Activated CD4-positive, alpha-beta T cell treated with anti-CD3 and anti-CD28 coated beads, Interleukin-2, amount 10 ng/mL, durations not matched to agents 24 days and 14 days (primary cell): ENCODE measurements at places on chromosomes 3 and 15. TPM values are rescaled to one million over a fixed set of nuclear protein-coding genes. Genes with fewer than 3 reads are reported as not detected.

GRCh38 chr15:92071045-92071634, 217.6 kb downstream of the SLCO3A1 start:
- no peak for DNase-seq

- DNase-seq: no peak
Observed at GRCh38 chr3:37700466-37701248, 161.0 kb upstream of the CTDSPL start.

- DNase-seq: peak; percentile 78
Observed at GRCh38 chr3:15055019-15055557, 10.0 kb downstream of the MRPS25 start.

The SLC2A2 gene
- total RNA-seq: not detected in 2 replicates

GRCh38 chr3:114213627-114214541, 23.5 kb downstream of the ZNF80 start:
- DNase-seq: peak; percentile 89

DNA sequence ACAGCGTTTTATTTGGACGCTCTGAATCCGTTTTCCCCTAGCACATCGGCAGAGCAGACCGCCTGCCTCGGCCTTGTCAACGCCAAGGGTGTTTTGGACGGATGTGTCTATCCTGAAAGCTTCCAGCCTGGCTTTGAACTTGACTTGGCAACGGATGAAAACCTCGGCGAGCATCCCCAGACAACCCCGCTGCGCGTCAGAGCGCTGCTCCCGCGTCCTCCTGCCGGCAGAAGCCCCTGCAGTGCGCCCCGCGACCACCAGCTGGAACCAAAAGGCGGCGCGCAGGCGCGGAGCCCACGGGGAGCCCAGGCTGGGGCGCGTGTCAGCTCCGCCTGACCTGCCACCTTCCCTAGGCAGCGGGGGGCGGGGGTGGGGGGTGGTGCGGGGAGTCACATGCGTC, 26.2 kb upstream of the ARL8B start:
- no peak for DNase-seq

The GOLGA6L7 gene
- total RNA-seq: not detected in 2 replicates

DNA sequence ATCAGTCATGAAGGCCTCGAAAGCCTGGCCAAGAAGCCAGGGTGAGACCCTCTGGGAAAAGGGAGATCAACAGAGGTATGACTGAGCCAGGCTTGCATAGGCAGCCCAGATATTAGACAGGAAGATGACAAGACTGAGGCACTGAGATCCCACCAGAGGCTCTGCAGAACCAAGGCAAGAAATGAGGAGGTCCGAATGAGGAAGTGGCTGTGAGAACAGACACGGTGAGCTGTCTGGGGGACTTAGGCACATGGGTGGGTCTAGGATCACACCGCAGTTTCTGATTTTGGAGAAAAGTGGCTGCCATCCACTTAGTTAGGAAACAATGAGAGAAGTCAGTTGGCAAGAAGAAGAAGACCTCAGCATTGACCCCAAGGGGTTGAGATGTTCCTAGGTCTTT, 31.5 kb upstream of the PRSS50 start:
- no peak for DNase-seq

DNA sequence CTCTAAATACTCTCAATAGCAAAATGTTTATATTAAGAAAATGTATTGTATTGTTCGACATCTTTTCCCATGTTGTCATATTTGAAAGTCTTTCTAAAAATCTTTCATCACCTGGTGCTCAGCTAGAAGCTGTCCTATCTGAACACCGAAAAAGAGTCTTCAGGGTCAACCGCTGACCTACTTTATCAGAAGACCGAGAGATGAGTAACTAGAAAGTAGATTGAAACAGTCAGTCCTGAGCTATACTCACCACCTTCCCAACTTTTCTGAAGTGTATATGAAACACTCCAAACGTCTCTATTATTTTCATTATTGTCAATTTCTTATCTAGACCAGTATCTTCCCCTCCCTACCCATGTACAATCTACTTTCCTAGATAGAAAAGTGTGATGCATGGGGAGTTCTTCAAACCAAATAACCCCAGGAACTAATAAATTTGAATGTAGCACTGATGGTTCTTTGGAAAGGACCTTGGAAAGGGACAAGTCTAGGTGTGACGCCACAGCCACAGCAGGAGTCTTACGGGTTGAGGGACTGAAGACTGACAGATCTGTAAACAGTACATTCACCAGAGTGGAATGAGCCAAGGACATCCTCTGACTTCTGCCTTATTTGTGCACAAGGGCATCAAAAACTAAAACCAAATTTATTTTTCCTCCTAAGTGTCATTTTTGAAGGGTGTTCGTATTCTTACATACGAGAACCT, 58.6 kb downstream of the TMOD3 start:
- DNase-seq: no peak

DNA sequence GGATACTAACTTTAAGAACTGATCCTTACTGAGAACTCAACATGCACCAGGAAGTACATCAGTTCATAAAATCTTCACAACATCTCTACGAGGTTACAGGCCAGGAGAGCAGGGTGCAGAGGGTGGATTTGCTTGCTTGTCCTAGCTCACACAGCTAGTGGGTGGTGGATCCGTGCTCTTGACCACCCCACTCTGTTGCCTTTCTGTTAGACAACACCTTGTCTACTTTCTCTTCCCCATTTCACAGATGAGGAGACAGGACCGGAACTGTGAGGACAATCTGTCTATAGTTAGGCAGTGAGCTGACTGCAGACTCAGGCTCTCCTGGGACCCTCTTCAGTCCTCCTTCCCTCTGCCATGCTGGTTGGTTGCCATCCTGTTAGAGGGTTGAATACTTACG, 221.7 kb upstream of the TLE3 start:
- no peak for DNase-seq

The DPPA2 gene
- total RNA-seq: not detected in 2 replicates

GRCh38 chr3:16085410-16085809, 89.1 kb upstream of the GALNT15 start:
- no peak for DNase-seq

- no peak for DNase-seq
Observed at GRCh38 chr3:63309768-63310167, 31.7 kb downstream of the SYNPR start.

- DNase-seq: no peak
Observed at GRCh38 chr3:59249004-59249403, 199.2 kb upstream of the CFAP20DC start.

- DNase-seq: no peak
Observed at GRCh38 chr15:50116477-50116876, 2.6 kb downstream of the ATP8B4 start.

- DNase-seq: no peak
Observed at GRCh38 chr3:195352895-195353488, 82.0 kb upstream of the XXYLT1 start.

GRCh38 chr3:122936335-122936734, 91.2 kb downstream of the SEMA5B start:
- no peak for DNase-seq

DNA sequence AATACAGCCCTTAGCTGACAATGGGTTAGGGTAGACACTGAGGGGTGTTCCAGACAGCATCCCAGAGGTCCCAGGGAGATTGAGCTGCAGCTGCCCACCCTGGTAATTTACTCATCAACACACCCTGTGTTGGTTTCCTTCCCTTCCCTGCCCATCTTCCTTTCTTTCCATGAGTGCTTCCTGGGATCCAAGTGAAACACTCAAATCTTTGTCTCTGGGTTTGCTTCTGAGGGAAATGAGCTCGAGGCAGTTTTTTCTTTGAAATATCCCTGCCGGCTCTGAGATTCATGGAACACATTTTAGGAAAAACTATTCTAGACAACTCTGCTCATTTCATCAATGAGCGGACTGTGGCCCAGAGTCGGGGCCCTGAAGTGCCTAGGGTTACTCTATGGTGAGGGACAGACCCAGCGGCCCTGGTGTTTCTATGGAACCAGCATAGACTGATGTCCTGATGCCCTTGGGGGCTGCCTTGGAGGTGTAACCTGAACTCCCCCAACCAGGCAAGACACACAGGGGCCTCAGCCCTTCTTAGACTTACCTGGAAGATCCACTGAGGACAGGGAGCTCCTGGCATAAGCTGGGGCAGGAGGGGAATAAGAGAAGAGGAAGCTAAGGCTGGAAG, 14.9 kb upstream of the CSRNP1 start:
- DNase-seq: no peak

The EIF4A2 gene
- 502 and 507 TPM in 2 replicates for total RNA-seq

DNA sequence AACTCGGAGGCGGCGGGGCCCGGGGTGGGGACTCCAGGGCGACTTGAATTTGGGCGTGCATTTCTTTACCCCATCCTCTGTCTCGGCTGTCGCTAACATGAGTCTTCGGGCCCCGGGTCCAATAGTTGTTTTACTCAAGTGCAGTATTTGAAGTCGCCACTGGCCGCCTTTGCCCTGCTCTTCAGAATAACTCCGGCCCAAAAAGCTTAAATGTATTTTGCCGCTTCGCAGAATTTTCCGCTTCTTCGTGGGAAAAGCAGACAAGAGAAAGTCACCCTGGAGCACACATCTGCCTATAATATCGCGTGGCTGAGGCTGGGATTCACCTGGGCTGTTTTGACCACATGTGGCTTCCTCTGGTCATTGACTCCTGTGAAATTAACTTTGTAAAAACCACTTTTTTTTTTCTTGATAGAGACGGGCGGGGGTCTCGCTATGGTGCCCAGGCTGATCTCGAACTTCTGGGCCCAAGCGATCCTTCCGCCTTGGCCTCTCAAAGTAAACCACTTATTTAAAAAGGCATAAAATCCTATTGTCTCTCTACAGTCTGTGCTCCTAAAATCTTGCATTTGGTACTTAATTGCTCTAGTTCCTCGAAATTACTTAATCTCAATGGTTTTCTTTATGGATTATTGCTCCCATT, 676 bp downstream of the CNOT10 start:
- no peak for DNase-seq

- peak; percentile 88 for DNase-seq
Observed at GRCh38 chr15:38671675-38672254, 107.2 kb upstream of the RASGRP1 start.

DNA sequence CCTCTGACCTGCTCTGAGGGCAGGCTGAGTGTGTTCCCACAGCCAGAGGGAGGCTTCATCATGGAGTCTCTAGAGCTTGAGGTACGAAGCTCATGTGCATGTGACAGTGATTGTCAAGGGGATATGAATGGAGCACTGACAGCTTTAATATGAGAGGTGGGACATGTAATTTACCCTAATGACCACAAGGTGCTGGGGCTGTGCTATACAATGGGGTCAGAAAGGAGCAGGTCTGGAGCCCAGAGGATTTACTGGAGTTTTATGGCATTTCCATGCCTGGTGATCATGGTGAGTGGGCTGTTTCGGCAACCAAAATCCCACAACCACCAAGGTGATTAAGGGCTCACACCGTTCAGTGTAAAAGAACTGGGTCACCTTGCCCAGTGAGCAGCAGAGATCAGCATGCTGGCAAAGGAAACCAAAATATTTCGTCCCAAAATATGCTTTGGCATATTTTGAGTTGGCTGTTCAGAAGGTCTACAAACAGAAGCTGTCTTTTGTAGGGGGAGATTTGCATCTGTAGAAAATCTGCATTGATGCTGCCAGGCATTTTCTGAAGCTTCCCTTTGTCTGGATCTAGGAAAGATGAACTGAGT, 40.1 kb upstream of the RASGRF1 start:
- no peak for DNase-seq

GRCh38 chr3:192817506-192817905, 90.2 kb upstream of the FGF12 start:
- no peak for DNase-seq

The LRRC31 gene
- not detected in 2 replicates for total RNA-seq

- no peak for DNase-seq
Observed at GRCh38 chr3:40120806-40121205, 188.7 kb upstream of the EIF1B start.

- no peak for DNase-seq
Observed at GRCh38 chr15:87736401-87736800, 520.1 kb downstream of the NTRK3 start.

The RAF1 gene
- 90.5 and 93.2 TPM in 2 replicates for total RNA-seq

GRCh38 chr3:152556731-152557254, 278.1 kb upstream of the P2RY1 start:
- DNase-seq: no peak

DNA sequence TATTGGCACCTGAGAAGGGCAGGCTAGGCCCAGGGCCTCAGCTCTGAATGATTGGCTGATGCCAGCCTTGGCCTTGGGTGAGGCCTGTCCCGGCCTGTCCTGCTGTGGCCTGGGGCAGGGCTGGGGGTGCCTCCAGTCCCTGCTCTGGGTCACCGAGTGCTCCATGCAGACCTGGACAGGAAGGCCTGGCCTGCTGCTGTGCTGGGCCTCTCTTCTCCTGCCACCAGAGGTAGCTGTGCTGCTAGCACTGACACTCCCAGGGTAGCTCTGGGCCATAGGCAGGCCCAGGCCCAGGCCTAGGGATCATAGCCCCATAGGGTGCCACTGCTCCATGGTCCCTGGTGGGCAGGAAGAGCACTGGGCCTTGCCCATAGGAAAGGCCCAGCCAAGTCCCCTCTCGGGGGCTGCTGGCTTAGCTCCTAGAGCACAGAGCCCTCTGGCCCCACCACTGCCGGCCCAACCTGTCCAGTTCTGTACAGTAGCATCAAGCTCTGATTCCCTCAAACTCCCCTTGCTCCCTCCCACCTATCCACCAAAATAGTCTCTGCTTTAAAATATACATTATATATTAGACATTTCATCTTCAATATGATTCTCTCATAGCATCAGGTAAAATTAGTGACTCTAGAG, 18.2 kb downstream of the ABTB1 start:
- DNase-seq: peak; percentile 60

The ACSBG1 gene
- not detected in 2 replicates for total RNA-seq

- DNase-seq: no peak
Observed at GRCh38 chr3:59386165-59386564, 336.3 kb upstream of the CFAP20DC start.

DNA sequence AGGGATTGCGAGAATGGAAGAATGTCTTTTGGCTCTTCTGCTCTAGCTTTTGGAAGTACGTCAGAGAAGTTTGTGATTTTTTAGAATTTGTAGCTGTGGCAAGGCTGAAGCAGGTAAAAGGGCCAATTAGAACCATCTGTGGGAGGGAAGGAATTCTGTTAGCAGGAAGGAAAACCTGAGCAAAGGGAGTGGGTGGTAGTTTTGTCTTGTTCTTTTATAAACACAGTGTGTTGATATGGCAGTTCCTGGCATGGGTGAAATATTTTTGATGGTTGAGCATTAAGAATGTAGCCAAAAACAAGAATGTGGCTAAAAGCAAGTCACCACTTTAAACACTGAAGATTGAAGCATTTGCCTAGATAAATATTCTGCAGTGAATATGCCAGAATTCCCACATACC, 23.8 kb downstream of the DAG1 start:
- DNase-seq: no peak

- no peak for DNase-seq
Observed at GRCh38 chr3:47601281-47601680, 22.6 kb upstream of the CSPG5 start.
